EH (cell line): ENCODE measurements at places on chromosomes 2 and 18.
A peak's percentile ranks its signal among the peaks of the same experiment; 100 is the strongest.

GRCh38 chr2:149329068-149329467 lies 1.3 kb upstream of the LYPD6 start:
- DNase-seq: peak; percentile 1

- no peak for DNase-seq
Observed at GRCh38 chr2:159002462-159003111, 34.1 kb downstream of the TANC1 start.

GRCh38 chr2:118967124-118967880 lies 25.3 kb downstream of the MARCO start:
- no peak for DNase-seq

DNA sequence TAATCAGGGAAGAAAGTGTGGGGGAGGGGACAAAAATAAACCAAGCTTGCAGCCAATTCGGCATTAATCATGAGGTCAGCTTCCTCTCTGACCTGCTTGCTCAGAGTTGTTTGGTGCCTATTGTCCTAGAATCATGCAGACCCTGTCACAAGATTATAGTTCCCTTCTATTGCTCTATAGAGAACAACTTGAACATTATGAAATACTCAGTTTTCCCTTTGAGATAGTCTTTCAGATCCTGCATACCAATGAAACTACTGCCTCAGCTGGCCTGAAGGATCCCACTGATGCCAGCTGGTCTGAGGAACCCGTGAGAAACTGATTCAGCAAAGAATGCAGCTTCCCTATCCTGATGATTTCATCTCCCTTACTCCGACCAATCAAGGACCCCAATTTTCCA lies 955 bp upstream of the BBS5 start:
- peak; percentile 50 for DNase-seq

- DNase-seq: no peak
Observed at GRCh38 chr2:8860239-8860638, 22.8 kb upstream of the KIDINS220 start.

GRCh38 chr2:216117561-216118340 lies 8.6 kb downstream of the XRCC5 start:
- peak; percentile 66 for DNase-seq

- DNase-seq: peak; percentile 36
Observed at GRCh38 chr2:182230561-182230960, 196.3 kb downstream of the PDE1A start.

- no peak for DNase-seq
Observed at GRCh38 chr2:96243843-96244242, 22.0 kb downstream of the TMEM127 start.

DNA sequence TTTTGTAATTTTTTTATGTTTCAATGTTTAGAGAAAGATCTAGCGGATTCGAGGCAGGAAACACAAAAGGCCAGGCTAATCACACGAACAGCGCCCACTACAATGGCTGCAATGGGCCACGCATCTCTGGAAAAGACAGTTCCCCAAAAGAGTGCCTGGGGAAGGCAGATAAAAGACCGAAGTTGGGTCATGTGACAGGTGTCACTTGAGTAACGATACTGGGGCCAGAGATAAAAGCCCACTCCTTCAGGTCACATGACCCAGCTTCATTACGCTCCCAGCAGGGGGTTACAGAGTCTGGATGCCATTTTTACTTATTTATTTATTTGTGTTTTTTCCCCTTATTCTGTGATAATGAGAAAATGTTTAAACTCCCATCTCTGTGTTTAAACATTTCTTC lies 95.4 kb downstream of the CDK15 start:
- no peak for DNase-seq

DNA sequence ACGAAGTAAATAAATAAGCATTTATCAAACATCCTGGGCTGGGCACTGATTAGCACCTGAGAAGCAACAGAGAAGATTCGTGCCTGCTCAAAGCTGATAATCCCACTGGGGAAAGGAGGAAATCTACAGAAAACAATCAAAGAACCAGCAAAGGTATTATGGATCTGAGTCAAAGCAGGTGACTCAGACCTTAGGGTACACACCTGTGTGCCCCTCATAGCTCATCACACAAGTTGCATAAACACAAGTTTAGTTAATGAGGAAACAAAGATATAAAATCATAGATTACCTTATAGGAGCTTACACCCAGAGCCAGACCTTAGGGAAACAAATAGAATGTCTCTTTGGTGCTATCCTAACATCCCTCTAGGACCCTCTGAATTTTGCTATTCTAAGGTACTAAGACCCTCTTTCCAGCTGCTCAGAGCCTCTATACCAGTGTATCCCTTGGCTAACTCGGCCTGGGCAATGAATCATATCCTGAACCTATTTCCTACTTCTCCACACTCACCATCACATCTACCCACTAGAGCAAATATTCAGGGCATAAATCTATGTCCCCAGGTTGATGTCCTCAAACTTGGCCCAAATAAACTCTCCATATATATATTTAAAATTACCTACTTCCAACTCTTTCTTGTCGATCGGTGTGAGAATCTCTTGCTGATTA lies 19.3 kb upstream of the CTIF start:
- no peak for DNase-seq

- DNase-seq: no peak
Observed at GRCh38 chr18:52311331-52311730, 28.7 kb upstream of the DCC start.

GRCh38 chr18:3998698-3999333 lies 456.3 kb downstream of the DLGAP1 start:
- DNase-seq: peak; percentile 65

- peak; percentile 75 for DNase-seq
Observed at GRCh38 chr2:69036926-69037325, 23.9 kb downstream of the ANTXR1 start.

- DNase-seq: peak; percentile 85
Observed at GRCh38 chr2:226048611-226049010, 649.1 kb downstream of the NYAP2 start.

DNA sequence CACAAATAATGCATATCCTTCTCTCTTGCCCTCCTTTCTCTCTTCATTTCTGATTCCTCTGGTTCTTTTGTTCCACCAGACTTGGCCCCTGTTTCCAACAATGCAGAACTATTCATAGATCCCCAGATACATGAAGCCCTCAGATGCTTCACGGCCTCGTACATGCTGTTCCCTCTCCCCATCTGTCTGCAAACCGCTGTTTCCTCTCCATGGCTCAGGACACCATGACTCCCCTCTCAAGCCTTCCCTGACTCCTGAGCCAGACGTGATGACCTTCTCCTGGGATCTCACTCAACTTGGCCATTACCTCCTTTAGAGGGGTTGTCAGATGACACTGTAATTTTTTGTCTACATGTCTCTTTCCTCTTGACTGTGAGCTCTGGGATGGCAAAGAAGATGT lies 15.5 kb downstream of the NEB start:
- DNase-seq: no peak

- DNase-seq: peak; percentile 48
Observed at GRCh38 chr2:12718015-12718671, 1.4 kb downstream of the TRIB2 start.

- peak; percentile 96 for DNase-seq
Observed at GRCh38 chr2:33134086-33134771, 187.5 kb downstream of the LTBP1 start.

GRCh38 chr2:101408925-101409324 lies 21.6 kb upstream of the CREG2 start:
- DNase-seq: no peak

DNA sequence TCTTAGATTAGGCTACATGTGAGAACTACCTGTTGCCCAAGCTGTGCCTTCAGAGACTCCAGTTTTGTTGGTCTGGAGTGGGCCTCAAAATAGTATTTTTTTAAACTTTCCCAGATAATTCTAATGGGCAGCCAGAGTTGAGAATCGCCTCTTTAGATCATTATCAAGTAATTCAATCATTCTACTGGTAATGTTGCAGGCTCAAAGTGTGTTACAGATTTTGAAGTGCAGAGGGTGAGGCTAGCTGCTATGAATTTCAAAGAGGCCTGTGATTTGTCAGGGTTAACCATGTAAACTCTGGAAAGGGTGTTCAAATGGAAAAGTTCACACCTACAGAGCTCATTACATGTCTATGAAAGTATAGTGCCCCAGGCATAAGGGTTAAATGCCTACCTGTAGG lies 30.1 kb downstream of the ANKRD29 start:
- no peak for DNase-seq

GRCh38 chr2:109275120-109276012 lies 146.4 kb downstream of the SH3RF3 start:
- no peak for DNase-seq

DNA sequence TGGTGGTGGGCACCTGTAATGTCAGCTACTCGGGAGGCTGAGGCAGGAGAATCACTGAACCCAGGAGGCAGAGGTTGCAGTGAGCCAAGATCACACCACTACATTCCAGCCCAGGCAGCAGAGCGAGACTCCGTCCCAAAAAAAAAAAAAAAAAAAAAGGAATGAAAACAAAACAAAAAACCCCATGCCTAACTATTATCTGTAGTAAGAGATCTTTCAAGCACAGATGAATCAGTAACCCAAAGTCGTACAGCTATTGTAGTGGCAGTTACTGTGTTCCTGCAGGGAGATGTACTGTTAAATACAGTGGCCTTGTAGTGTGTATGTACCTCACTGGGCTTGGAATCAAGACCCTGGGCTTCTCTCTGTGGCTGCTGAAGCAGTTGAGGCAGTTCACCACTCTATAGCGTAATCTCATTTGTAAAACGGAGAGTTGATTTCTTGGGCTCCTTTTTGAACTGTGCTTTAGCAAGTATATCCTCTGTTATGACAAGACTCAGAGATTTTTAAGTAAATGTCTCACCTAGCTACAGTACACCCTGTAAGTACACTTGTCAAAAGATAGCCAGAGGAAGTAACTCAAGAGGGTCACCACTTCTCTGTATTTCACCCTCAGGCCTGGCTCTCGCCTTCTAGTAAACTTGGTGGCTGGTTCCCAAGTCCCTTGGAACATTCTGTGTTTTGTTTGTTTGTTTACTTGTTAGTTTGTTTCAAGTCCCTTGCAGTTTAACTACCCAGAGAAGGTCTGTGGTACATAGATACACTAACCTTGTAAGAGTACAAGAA lies 109.6 kb upstream of the FOSL2 start:
- peak; percentile 72 for DNase-seq

DNA sequence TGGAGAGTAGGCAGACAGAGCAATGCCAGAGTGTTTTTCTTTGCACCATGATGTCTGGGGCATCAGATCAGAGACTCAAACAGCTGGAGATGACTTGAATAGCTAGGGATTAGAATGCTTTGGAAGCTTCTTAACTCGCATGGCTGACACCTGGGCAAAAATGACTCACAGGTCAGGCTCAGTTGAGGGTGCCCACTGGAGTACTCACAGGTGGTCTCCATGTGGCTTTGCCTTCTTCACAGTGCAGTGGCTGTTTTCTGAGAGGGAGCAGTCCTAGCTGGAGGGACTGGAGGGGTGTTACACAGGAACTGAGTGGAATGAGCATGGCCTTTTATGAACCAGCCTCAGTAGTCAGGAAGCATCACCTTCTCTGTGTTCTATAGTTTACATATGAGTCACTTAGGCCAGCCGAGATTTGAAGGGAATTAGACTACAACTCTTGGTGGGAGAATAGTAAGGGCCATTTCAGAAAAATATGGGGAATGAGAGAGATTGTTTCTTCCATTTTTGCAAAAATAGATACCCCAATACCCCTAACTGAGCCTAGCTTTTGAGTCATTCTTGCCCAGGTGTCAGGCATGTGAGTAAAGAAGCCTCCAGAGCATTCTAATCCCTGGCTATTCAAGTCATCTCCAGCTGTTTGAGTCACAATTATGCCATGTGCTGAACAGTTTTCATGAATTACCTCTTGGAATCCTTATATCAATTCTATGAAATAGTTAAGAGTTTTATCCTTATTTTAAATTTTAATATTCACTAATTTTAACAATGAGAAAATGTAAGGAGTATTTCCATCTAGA lies 7.1 kb upstream of the PPP1R1C start:
- DNase-seq: peak; percentile 13

DNA sequence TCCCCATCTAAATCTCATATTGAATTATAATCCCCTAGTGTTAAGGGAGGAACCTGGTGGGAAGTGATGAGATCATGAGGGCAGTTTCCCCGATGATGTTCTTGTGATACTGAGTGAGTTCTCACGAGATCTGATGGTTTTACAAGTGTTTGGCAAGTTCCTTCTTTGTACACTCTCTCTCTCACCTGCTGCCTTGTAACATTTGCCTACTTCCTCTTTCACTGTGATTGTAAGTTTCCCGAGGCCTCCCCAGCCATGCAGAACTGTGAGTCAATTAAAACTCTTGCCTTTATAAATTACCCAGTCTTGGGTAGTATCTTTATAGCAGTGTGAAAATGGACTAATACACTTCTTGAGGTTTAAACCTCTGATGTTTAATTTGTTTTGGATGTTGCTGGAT lies 177.5 kb downstream of the CD8B2 start:
- no peak for DNase-seq

GRCh38 chr2:1628893-1629292 lies 115.4 kb downstream of the PXDN start:
- DNase-seq: peak; percentile 64

DNA sequence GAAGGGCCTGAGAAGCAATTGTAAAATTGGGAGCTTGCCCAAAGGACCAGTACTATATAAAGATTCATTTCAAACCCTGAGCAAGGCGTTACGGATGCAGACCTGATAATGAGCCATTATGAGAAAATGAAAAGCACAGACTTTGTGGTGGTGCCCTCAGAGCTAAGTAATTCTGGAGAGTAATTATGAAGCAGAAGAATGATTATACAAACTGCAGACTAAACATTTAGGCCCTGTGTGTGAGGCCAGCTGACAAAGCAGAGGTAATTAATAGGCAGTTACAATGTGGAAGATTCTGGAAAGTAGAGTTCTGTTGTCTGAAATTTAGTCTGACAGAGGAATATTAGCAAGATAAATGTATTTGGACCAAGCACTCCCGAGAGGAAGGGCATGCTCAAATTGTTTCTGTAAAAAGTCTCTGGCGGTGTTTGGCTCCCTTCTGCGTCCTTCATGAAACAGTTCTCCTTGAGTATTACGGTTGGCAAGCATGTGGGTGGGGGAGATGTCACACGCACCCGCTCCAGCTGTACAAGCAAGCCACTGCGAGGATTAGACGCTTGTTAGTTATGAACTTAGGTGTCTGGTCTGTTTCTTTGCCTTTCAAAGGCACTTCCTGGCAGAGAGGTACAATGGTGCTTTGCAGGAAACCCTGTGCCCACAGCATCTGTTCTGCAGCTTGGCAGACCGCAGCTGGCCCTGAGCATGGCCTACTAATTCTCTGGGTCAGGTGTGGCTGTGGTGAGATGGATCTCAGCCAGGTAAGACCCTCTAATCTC lies 45.5 kb downstream of the CDC42EP3 start:
- no peak for DNase-seq

DNA sequence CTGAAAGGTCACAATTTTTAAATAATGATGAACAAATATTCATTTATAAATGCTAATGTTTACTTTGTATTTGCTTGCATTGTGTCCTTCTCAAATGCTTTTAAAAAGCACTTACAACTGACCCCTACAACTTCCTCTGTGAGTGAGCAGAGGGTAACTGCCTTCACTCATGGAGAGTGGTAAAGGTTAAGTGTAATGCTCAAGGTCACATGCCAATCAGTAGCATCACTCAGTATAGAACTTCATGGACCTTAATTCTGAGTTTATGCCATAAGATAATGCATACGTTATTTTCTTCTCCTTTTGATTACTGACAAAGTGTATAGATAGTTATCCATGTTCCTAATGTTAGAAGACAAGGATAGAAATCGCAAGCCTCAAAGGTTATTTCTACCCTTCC lies 91.8 kb upstream of the SERTAD2 start:
- DNase-seq: peak; percentile 13

GRCh38 chr2:39736640-39737039 lies 42.4 kb downstream of the THUMPD2 start:
- DNase-seq: peak; percentile 97
